ENCODE measurements at places on chromosomes 2 and 18. TPM values are rescaled to one million over a fixed set of nuclear protein-coding genes. Genes with fewer than 3 reads are reported as not detected.

Gene FAM228A
- total RNA-seq = 2.2 TPM

- no peak for DNase-seq
These were observed 106.7 kb downstream of the CTIF start for GRCh38 chr18:48645427-48646002.

Gene CCDC74B
- 1.5 TPM for total RNA-seq

Gene AGXT
- not detected for total RNA-seq

Gene SLC4A5
- total RNA-seq = 5.3 TPM

DNA sequence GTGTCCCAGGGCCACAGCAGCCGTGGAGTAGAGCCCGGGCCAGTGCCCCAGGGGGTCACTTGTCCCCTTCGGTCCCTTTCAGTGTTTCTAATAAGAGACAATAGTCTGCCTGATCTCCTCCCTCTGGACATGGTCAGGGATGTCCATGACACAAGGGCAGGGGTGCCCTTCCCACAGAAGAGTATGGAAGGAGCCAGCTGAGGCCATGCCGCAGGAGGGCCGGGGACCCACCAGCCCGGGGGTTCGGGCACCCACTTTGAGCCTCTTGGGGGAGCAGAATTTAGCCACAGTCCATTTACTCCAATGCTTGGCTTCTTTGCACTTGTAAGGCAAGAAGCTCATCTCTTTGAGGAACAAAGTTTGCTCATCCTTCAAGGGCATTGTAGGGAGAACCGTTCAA, 88.7 kb upstream of the ATG16L1 start:
- DNase-seq = no peak

DNA sequence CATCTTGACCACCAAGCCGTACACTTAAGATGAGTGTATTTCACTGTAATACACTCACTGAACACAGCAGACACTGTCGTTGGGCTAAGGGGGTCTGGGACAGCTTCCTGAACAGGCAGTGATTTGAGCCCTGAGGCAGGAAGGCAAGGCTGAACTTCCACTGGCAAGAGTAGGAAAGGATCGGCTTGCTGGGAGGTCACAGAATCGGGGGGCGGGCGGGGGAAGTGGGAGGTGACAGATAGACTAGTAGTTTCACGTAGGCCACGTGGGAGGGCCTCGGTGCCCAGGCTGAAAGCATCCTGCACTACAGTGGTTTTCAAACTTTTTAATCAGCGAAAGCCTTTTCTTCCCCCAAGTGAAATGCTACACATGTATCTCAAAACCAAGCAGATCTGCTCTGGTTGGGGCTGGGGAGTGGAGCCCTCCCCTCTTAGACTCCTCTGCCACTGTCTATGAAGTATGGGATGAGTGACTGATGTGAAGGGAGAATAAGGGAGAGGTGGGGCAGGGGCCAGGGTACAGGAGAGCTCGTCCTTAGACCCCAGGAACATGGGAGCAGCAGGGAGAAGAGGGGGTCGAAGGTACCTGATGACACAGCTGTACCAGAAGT, 8.6 kb downstream of the PARD6G start:
- DNase-seq = no peak

DNA sequence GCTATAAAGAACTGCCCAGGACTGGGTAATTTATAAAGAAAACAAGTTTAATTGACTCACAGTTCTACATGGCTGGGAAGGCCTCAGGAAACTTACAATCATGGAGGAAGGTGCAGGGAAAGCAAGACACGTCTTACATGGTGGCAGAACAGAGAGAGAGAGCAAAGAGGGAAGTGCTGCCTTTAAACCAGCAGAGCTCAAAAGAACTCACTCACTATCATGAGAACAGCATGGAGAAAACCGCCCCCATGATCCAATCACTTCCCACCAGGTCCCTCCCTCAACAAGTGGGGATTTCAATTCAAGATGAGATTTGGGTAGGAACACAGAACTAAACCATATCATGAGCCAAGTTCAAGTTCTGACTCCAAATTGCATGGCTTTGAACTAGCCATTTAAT, 62.8 kb upstream of the PPP1CB start:
- DNase-seq = no peak

DNA sequence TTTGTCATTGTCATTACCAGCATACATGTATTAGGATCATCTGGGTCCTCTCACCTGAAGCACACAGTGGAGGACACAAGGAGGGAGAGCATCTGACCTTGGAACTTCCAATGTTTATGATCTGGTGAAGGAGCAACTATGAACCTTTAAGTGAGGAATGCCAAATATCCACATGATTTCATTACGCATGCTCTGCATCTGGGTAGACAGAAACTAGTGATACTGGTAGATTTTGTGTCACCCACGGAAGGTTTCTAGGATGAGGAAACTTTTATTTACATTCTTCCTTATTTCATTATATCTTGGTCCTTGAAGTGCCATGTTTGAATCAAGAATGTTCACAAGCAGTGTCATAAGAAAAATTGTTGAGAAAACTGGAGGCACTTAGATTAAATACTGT, 32.1 kb downstream of the SPC25 start:
- no peak for DNase-seq

- DNase-seq = no peak
These were observed 11.8 kb downstream of the SERPINB8 start for GRCh38 chr18:63981719-63982118.

Gene OTX1
- total RNA-seq = not detected

GRCh38 chr2:50097148-50097547, 934.8 kb downstream of the NRXN1 start:
- DNase-seq = no peak

DNA sequence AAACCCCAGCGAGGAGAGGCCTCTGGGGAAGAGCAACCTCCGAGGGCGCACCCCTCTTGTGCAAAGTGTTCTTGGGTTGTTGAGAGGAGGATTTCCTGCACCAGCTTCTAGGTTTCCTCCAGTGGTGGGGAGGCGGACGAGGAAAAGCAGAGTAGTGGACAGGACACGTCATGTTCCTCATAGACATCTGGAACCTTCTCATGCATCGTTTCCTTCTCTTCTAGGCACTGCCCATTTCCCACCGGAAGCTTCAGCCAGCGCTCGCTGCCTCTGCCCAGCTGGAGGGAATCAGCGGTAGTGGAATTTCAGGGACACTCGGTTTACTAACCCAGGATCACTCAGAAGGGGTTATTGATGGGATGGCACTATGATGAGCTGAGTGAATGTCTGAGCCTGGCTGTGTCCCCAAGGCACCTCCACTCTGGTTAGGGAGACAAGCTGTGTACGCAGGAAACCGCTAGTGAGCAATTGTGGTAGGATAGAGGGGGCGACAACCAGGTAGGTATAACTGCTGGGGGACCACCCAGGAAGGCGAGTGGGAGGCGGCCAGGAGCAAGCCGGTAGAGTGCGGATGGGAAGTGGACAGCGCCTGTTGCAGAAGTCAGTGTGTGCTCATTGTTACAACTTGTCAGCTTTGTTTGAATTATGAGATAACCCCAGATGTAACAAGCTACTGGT, 960 bp upstream of the APOB start:
- DNase-seq = no peak

DNA sequence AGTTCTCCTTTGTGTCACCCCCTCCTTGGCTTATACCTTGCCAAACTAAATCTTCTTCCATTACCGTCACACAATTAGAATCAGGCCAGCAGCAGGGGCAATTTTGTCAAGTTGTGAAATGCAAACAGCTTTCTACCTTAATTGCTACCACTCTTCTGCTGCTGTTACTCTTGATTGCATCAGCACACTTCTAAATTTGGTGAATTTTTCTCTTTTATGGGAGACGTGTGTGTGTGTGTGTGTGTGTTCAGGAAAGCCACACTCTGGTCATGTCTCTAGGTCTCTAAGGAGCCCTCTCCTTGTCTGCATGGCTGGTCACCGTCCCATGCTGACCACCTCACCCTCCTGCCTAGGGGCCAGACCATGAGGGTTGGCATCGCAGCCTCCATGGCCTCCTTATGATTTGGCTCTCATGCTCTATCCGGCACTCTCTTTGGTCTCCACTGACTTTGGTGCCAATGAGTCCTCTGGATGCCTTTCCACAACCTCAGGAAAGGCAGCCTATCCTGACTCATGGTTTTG, 87.7 kb downstream of the GATA6 start:
- no peak for DNase-seq

Gene DNAJC5G
- total RNA-seq = 1.0 TPM

Gene ELP2
- total RNA-seq = 58.2 TPM

Gene MROH2A
- total RNA-seq = not detected

DNA sequence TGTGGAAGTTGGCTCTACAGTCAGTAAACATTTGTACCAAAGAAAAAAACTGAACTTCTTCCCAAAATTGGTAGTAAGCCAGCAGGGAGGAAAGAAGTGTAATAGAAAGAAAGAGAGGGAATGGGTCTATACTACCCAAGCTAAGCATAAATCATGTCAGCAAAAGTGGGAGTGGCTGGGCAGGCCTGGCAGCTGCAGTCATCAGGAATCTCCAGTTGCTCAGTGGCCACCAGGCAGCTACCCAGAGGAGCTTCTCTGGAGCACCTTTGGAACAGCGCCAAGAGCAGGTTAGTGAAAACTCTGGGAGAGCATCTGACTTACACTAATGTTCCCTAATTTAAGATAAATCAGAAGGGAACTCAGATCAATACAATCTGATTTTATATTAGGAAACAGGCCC, 14.3 kb downstream of the FRZB start:
- no peak for DNase-seq

Gene CAPN14
- total RNA-seq = 0.09 TPM

DNA sequence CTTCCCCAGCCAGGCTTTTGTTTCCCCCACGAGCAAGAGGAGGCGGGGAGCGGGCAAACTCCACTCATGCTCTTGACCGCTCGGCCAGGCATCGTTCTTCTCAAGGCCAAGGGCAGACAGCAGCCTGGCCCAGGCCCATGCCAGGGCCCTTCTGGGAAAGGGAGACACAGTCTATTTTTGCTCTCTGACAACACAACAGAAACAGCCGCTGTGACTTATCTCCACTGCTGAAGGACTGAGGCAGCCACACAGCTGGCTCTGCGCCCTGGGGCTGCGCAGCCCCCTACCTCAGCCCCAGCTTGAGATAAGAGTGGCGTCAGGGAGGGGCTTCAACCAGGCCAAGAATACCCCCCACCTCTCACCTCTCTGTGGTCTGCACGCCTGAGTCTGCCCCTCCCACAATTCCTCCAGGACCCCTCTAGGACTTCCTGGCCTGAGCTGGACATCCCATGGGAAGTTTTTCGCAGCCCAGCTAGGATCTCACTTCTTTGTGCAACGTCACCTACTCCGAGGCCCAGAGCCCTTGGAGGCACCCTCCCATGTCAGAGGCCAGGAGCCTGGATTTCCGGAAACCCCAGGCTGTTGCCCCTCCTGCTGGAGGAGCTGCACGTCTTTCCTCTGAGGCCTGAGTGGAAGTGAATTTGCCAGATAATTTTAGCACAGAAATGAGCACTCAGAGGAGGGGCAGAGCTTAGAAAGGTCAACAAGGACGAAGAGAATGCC, 118.9 kb upstream of the OTOS start:
- DNase-seq = peak; percentile 85
